IMR-90 (cell line): ENCODE measurements at places on chromosomes 13 and 19. TPM values are rescaled to one million over a fixed set of nuclear protein-coding genes. Genes with fewer than 3 reads are reported as not detected.

DNA sequence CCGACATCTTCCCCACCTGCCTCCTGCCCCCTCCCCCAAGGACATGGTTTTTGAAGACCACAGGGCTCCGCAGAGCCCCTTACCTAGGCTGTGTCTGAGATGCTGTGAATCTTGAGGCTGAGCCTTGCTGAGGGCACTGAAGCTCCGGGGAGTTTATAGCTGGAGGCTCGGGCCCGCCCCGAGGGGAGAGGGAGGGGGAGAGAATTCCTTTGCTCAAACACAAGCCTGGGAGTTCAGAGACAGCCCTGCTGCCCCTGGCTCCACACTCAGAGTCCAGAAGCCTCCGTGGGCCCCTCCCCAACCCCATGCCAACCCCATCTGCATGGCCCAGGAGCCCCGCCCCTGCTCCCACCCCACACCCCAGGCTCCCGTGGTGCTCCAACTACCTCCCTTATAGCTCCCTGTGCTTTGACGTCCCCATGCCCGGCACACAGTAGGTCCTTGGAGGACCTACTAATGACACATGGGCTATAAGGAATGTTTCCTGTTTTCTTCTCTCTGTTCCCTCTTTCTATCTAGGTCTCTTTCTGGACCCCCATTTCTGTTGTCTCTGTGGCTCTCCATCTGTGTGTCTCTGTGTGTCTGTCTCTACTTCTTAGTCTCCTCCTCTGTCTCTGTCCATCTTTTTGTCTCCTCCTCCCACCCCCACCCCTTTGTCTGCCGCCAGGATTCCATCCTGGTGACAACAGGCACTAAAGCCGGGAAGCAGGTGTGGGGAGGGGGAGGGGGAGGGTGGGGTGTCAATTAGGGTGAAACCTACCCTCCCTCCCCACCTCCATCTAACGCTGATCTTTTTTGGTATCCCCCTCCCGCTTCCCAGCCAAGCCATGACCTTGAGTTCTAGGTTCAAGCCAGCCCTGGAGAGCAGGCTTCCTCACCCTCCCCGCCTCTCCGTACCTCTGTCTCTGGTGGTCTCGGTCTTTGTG lies at the start of gene TNNT1:
TSS of gene TNNT1 (minus strand) at position 129 of the 926 bp plus-strand sequence. CDS start 2,049 bp downstream, outside the sequence.
- no peak for DNase-seq

- DNase-seq = peak; percentile 13
These were observed 62.6 kb downstream of the MLLT1 start for GRCh38 chr19:6216996-6217751.

DNA sequence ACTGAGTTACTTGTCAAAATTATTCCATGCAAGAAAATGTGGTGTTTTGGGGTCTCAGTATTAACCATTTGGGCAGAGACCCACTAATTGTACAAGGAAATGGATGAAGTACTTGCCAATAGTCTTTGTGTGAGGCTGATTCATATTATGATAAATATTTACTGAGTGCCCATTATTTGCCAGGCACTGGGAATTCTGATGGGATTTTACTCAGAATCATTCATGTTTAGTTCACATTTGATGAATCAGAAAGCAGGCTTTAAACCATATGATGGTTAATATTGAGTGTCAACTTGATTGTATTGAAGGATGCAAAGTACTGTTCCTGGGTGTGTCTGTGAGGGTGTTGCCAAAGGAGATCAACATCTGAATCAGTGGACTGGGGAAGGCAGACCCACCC lies 66.2 kb upstream of the SOX21 start:
- no peak for DNase-seq

GRCh38 chr19:29771708-29772414 lies 39.9 kb upstream of the CCNE1 start:
- DNase-seq = peak; percentile 37

CGB5 gene
- total RNA-seq = not detected in 2 replicates

DNA sequence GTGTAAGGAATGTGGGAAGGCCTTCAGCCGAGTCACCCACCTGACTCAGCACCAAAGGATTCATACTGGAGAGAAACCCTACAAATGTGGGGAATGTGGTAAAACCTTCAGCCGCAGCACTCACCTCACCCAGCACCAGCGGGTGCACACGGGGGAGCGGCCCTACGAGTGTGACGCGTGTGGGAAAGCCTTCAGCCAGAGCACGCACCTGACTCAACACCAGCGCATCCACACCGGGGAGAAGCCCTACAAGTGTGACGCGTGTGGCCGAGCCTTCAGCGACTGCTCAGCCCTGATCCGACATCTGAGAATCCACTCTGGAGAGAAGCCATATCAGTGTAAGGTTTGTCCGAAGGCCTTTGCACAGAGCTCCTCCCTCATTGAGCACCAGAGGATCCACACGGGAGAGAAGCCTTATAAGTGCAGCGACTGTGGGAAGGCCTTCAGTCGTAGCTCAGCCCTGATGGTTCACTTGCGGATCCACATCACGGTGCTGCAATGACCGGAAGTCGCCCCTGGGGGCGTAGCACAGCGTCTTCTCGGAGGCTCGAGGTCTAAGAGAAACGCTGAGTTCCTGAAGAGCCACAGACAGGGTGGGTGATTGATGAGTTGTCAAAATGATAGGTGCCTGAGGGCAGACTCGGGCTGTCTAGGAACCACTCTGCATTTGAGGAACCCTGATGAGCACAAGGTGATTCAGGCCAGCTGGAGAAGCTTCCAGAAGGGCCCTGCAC lies 12.2 kb downstream of the ZSCAN22 start:
- peak; percentile 7 for DNase-seq

- DNase-seq = no peak
These were observed 19.8 kb upstream of the GNA15 start for GRCh38 chr19:3115916-3116602.

LYPD3 gene
- total RNA-seq = 0.18 TPM in 1 of 2 replicates, not detected in the other

ASF1B gene
- total RNA-seq = 10.4 and 13.1 TPM in 2 replicates
